Activated naive CD8-positive, alpha-beta T cell treated with anti-CD3 and anti-CD28 coated beads, Interleukin-2, amount 50 U/mL, for 24 hours (primary cell): ENCODE measurements at places on chromosomes 4 and X.

- DNase-seq, result no peak
Observed at GRCh38 chr4:1487761-1488160, 81.5 kb upstream of the NKX1-1 start.

GRCh38 chr4:40912460-40913184, 162.9 kb downstream of the NSUN7 start:
- DNase-seq, result no peak

DNA sequence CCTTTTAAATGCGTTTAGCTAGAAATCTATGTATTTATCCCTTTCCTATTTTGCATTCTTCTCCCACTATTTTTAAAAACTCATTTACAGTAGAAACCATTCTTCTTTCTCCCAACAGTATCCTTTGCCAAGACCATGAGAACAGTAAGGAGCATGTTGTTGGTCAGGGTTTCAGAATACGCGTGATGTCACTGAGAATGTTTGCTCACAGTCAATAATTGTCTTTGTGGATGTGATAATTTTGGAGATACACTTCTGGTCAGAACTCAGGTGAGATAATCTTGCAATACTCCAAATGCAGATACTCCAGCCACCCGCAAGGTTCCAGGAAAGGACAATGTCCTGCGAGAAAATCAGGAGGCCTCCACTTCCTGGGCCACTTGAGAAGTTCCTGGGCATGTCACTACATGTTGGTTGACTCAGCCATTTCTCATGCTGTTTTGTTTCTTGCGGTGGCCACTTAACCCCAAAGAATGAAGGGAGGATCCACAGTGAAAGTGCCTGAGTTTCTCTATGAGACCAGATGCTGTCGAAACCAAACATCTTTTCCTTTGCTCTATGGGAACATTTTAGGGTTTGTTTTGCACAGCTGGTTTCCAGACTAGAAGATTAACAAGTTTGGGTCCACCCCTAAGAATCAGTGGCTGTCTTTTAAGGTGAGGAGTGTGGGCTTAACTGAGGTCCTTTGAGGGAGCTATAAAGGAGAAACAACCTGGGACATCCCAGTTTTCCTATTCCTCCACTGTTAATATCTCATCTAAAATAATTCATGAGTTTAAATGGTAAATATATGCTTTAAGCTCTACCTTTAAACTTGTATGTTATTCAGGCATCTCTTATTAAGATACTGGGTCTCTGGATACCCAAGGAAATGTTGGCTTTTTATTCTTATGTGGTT, 116.0 kb downstream of the SOWAHB start:
- no peak for DNase-seq

DNA sequence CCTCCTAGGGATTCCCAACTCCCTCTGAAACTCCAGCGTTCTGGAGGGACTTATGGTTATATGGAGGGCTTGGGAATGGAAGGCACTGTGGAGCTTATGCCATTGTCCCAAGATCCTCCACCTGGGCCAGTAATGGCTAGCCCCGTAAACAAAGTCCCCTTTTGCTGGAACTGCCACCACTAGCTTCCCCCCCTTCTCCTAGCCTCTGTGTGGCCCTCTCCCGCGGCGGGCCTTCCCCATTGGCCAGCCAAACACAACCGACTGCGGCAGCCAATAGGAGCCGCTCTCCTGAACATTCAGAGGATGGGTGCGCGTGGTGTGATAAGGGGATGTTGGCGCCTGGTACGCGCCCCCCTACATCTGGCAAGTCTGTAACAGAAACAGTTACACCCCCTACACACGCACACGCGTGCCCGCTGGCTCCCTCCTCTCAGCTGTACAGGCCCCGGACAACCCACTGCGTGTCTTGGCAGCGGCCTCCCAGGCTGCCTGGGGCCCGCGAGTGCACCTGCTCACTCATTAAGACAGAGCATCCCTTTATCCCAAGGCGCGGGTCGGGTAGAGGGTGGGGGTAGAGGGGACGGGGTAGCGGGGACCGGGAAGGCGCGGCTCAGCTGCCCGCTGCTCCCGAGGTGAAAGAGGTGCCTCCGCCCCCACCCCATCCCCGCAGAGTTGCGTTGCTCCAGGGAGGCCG, 863 bp upstream of the RAB33A start:
- DNase-seq, result peak; percentile 69

DNA sequence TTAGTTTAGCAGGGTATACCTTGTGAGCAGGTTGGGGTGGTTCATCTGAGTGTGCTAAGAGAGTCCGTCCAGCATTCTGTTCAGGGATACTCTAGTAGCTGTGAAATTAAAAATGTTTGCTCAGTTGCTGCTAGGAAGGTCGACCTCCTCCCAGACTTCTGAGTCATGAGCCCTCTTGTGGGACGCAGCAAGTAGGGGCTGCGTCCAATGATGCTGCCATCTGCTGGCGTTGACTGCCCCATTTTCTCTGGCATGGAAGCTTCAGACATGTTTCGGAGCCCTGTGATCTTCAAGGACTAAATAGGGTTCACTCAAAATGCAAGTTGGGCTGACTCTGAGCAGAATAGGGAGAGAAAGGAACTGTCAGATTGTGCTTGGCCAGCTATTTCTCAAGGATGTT, 201.0 kb upstream of the ARSJ start:
- peak; percentile 33 for DNase-seq

GRCh38 chr4:166169111-166169510, 296.1 kb downstream of the TLL1 start:
- no peak for DNase-seq

- DNase-seq, result no peak
Observed at GRCh38 chrX:40524423-40524822, 56.3 kb upstream of the ATP6AP2 start.

DNA sequence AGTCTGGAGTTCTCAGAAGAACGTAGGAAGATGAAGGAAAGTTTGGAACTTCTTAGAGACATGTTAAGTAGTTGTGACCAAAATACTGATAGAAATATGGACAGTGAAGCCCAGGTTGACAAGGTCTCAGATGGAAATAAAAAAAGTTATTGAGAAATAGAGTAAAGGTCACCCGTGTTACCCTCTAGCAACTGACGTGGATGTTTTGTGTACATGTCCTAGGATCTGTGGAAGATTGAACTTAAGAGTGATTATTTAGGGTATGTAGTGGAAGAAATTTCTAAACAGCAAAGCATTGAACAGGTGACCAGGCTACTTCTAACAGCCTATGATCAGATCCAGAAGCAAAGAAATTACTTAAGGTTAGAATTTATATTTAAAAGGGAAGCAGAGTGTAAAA, 1020.4 kb downstream of the FSTL5 start:
- DNase-seq, result no peak

- no peak for DNase-seq
Observed at GRCh38 chr4:141635736-141636081, 674 bp upstream of the IL15 start.

DNA sequence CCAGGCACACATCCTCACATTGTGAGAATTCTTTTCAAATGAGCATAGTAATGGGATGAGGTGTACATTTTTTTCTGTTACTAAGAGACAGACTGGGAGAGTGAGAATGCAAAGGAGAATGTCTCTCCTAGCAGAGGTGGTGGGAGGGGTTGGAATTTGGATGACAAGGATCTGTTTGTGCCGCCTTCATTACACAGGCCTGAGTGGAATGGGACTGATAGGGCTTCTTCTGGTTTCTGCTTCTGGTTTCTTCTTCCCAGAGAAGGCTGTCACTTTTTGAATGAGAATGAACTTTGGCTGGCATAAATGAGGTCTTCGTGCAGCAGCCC, 55.4 kb downstream of the C4orf51 start:
- DNase-seq, result no peak

DNA sequence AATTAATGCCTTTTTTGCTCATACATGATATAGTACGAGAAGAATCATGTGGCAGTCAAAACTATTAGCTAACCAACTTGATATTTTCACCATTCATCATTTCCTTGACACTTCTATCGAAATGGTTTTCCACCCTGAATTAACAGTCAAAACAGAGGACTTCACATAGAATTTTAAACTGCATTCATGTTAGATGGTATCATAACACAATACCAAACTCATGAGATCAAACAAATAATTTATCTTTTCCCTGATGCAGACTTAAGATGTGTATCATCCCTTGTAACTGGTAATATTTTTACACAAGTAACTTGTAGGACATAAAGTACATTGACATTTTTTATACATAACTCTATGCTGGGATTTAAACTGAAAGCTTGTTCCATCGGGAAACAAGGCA, 18.2 kb upstream of the ANTXR2 start:
- DNase-seq, result no peak

- DNase-seq, result no peak
Observed at GRCh38 chr4:94536649-94537469, 85.1 kb downstream of the PDLIM5 start.

DNA sequence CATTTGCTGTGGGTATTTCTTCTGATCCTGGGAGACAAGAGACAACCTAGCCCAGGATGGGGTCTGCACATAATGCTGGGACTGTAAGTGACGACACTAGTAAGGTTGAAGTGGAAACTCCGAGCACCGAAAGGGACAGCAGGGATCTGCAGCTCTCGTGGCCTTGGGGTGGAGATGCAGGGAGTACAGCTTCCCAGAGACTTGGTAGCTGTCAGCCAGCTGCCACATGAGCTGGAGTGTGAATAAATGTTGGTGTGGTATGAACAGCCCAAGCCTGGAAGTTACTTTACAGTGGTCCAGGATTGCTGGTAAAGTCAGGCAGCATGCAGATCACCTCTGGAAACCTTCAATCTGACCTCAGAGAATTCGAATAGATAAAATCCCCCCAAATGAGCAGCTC, 97.6 kb downstream of the FAM193A start:
- DNase-seq, result no peak

GRCh38 chr4:52966172-52966571, 104.1 kb downstream of the RASL11B start:
- DNase-seq, result no peak

GRCh38 chr4:149572716-149573115, 242.9 kb downstream of the IQCM start:
- DNase-seq, result no peak

GRCh38 chr4:110071466-110071865, 126.9 kb downstream of the ELOVL6 start:
- DNase-seq, result no peak

DNA sequence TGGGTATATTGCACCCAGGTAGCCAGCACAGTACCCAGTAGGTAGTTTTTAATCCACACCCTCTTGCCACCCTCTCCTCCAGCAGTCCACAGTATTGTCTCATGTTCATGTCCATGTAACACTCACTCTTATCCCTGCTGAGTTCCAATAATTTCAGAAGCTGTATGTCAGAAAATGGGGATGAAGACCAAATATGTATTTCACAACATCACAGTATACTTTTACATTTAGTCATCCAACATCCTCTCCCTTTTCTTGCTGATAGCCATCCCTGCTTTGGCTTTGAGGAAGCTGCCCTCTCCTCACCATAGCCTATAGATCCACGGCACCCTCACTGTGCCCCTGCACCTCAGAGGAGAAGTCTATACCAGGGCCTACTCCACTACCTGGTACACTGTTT, 126.0 kb upstream of the LDB2 start:
- DNase-seq, result no peak

DNA sequence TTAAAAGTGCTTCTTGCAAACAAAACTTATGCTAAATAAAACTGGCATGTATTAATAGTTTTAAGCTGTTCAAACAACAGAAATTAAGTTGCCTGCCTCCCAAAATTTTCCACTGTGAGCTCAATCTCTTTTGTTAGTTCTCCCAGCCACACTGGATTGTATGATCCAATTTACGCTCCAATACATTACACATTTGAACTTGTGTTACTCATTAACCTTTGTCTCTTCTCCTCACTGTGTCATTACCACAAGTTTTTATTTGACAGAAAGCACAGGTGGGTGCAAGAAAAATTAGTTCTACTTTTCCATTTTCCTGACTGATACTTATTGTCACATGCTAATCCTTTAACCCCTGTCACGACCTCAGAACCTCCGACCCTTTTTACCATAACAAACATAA, 55.5 kb downstream of the SHISA3 start:
- DNase-seq, result no peak

DNA sequence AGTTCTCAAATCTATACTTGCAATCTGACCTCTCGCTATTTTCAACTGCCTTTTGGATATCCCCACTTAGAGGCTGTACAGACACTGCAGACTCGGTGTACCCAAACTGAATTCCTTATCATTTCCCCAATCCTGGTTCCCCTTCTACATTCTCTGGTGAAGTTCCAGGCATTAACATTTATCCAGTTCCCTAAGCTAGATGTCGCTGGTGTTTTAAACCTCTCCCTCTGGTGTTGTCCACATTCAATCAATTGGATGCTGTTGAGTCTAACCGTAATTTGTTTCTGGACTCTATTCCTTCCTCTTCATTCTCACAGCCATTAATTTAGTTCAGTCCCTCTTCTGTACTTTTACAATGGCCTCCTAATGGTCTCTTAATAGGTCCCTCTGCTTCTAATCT, 7.2 kb upstream of the STK26 start:
- no peak for DNase-seq

DNA sequence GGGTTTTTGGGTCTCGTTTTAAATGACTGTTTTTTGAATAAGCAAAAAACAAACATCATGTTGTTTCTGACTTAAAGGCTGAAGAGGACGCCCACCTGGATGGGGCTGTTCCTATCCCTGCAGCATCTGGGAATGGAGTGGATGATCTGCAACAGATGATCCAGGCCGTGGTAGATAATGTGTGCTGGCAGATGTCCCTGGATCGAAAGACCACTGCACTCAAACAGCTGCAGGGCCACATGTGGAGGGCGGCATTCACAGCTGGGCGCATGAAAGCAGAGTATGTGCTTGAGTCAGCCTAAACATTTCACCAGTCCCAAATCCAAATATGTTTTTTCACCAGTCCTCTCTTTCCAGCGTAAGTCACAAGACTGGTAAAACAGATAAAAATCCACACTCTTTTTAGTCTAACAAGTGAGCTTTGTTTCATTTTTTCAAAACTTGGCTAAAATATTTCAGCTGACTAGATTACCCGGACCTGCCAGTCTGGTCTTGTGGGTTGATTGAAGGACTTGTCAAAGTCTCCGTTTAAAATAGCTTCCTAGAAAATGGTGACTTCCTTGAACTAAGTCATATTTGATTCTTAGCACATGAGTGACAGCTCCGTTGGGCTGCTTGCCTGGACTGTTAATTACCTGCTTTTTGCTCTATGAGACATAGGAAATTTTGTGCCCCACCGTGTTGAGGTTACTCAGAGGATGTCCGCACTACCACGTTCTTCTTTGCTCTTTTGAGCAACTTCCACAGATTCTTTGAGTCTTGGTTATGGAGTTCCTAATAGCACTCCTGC, 20.8 kb downstream of the ENOPH1 start:
- no peak for DNase-seq

- no peak for DNase-seq
Observed at GRCh38 chr4:67684839-67685531, 16.0 kb downstream of the UBA6 start.

GRCh38 chrX:103847174-103847870, 15.3 kb upstream of the RAB9B start:
- DNase-seq, result no peak

DNA sequence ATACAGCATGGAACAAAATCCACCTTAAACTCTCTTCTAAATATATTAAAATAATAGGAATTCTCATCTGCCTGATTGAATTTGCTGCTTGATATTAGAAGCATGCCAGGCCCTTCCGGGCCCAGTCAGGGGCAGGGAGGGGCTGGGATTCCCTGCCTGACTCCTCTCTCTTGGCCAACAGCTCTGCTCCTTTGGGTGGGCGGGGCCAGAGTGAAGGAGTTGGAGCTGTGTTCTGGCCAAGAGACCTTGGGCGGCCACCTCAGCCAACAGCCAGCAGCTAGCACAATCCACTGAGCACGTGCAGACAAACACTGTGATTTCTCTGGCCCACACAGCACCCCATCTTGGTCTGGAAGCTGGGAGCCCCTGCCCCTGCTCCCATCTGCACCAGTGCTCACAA, 140.3 kb downstream of the PJA1 start:
- no peak for DNase-seq
